Activated naive CD4-positive, alpha-beta T cell (primary cell): ENCODE measurements at places on chromosomes 11 and 22.
A peak's percentile ranks its signal among the peaks of the same experiment; 100 is the strongest.

DNA sequence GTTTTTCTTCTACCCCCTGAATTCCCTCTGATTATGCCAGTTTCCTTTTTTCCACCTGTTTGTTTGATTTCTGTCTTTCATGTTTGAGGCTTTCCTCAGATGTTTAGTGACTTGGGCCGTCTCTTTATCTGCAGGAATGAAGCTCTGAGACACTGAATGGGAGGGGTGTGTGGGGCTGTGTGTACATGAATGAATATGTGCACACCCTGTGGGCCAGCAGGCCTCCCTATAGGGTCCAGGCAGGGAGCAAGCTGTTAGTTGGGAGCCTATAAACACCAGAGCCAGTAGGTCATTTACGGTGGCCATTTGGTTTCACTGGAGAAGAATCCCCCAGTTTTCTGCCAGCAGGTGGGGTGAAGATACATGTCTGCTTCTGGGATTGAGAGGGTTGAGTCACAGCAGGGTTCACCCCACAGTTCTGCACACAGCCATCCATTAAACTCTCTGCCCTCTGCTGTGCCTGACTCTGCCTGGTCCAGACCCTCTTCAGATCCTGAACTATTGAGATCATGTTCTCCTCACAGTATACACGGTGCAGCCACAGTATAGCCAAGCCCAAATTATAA is 34.8 kb downstream of the BARX2 start:
- DNase-seq, result no peak

GRCh38 chr11:45145379-45146071 is 914 bp upstream of the PRDM11 start:
- DNase-seq, result no peak

GRCh38 chr22:27306771-27307170 is 494.8 kb downstream of the MN1 start:
- no peak for DNase-seq

GRCh38 chr11:61892085-61892370 is 683 bp upstream of the FADS3 start:
- DNase-seq, result no peak

- peak; percentile 49 for DNase-seq
These were observed 53.1 kb downstream of the CNTF start for GRCh38 chr11:58675334-58676155.

DNA sequence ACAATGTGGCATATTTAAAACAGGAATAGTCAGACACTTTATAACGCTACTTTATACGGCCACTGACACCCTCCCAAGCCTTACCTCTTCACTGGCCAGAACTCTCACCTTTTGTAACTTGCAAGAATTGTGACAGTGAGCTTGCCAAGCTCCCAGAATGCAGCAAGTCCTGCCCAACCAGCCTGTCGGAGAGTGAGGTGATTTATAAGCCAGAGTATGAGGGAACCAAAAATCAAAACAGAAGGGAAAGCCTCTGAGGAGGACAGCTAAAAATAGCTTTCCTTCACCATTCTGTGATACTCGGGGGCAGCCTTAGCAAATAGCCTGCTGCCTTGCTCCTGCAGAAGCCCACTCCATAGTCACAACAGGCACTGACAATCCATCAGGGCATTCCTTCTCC is 229.7 kb downstream of the FAM76B start:
- DNase-seq, result no peak

DNA sequence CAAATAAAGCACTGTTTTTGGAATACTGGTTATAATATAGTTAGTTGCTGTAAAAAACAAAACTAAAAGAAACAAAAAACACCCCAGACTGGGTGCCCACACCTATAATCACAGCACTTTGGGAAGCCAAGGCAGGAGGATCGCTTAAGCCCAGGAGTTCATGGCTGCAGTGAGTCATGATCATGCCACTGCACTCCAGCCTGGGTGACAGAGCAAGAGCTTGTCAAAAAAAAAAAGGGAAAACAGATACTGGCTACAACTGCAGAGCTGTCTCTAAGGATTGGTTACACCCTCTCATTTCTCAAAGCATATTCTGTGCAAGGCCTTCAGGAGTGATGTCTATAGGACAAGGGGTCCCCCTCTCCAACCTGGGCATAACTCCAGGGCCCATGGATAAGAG is 14.6 kb upstream of the STK33 start:
- DNase-seq, result no peak

GRCh38 chr22:21626735-21627469 is 2.9 kb downstream of the YDJC start:
- no peak for DNase-seq

GRCh38 chr11:116505298-116506262 is 267.2 kb downstream of the BUD13 start:
- no peak for DNase-seq

DNA sequence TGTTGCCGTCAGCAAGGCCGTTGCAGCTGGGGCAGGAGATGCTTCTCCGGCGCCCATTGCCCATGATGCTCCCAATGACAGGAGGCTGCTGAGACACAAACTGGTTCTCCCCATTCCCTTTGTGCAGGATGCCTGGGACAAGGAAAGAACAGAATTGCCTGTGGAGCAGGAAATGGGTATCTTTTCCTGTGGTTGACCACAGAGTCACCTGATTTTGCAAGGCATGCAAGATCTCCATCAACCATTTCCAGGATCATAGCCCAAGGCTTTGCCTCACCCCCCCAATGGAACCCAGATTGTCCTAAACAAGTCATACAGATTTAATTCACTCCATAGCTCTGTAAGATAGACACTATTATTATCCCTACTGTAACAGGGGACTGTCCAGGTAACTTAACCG is 148.1 kb upstream of the NARS2 start:
- no peak for DNase-seq

- no peak for DNase-seq
These were observed 198.5 kb upstream of the CTSC start for GRCh38 chr11:88535916-88536547.

- DNase-seq, result no peak
These were observed 6.9 kb downstream of the ZNF70 start for GRCh38 chr22:23744001-23744400.

DNA sequence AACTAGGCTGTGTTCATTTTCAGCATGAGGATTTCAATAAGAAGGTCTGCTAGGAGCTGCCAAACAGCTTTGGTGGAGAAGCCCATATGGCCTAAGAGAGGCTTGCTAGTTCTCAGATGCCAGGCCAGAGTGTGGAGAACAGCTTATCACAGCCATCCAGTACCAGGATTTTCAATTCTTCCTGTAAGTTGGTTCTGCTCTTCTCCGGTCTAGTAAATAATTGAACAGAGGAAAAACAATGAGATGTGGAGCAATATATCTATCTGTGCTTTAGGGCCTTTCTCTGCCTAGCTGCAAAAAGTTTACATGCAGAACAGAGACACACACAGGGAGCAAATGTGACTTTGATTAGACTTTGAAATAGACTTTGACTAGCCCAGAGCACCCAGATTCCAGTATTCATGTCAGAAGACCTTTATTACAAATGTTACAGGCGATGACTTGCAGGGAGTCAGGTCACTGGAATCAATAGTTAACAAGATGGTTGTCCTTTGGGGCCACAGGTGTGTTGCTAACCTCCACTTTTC is 19.8 kb upstream of the PPP2R1B start:
- DNase-seq, result no peak

DNA sequence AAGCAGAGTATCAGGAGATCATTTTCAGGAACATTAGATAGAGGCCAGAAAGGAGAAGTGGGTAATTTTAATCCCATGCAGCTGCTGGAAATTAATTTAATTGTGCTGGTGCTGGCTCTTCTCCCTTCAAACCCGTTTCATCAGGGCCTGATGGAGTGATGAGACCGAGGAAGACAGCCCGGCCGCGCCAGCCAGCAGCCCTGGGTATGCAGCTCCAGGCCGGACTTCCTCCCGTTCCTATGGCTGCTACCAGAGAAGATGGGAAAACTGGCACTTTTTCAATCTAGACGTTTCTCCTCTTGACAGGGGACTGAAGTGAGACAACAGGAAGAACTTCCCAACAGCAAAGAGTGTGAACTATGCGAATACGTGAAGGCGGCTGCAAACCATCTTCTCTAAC is 24.6 kb upstream of the ZBTB16 start:
- no peak for DNase-seq

GRCh38 chr11:19084661-19085315 is 24.3 kb upstream of the MRGPRX2 start:
- DNase-seq, result no peak

GRCh38 chr11:32109592-32109991 is 18.7 kb downstream of the RCN1 start:
- DNase-seq, result no peak

DNA sequence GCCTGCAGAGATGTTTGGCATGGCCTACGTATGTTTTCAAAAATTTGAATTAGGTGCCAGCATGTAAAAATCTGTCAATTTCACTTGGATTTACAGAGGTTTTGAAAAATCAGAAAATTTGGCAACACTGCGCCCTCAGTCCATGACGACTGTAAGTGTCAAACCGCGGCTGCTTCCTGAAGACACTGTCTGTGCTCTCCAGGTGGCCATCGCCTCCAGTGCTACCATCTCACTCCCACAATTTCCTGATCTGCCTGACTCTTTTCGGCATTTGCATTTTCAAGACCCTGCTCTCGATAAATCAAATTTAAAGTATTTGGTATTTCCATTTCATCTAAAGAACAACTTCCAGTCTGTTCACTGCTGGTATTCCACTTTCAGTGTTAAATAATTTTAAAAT is 34.6 kb downstream of the VSIG10L2 start:
- no peak for DNase-seq

DNA sequence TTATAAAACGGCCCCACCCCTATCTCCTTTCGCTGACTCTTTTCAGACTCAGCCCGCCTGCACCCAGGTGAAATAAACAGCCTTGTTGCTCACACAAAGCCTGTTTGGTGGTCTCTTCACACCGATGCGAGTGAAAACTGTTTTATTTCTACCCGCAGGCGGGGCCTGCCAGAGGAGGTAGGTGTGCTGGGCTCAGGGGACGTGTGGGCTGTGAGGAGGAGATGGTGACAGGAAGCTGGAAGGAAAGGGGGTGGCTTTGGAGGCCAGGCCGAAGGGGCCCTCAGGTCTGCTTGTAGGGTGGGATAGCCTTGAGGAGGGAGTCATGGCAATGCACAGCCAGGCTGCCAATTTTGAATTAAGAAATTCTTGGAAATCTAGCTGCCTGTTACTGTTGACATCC is 21.3 kb upstream of the KRTAP5-7 start:
- no peak for DNase-seq

- no peak for DNase-seq
These were observed 47.3 kb downstream of the GRAMD1B start for GRCh38 chr11:123477205-123477907.

DNA sequence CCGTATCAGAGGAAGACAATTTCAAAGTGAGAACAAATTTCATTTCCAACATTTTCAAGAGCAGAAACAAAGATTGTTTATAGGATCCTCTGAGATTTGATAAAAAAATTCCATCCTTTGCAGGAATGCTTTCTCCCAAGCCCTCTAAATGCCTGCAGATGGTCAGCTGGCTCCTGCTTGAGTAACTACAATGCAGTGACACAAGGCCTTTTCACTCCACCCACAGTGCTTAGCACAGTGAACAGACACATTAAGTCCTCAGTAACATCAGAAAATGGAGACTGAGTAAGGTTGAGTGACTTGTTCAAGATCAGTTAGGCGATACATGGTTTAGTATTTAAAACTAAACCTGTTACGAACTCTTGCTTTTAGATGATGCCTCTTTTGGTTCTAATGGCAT is 527.1 kb upstream of the CCDC90B start:
- no peak for DNase-seq

DNA sequence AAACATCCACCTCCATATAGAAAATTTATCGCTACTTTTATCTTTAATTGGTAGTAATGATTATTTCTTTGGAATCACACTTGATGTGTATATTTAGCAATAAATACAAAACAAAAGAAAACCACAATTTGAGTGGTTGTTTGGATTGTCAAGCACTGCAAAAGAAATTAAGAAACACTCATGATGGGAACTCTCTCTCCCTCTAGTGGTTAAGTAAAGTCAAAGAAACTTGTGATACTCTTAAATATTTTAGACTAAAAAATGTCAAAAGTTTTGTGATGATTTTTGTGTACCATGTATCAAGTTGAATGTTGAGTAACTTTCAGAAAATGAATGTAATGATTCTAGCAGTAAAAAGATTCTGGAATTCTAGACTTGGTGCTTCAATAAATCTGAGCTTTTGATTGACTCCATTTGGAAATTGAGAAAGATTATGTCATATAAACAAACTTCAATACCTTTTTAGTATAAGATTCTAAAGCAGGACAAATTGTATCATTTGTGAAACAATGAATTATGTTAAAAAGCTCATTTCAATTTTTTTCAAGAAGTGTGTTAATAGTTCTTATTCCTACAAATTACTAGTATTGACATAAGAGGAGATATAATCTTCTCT is 20.8 kb downstream of the MUC15 start:
- DNase-seq, result no peak

DNA sequence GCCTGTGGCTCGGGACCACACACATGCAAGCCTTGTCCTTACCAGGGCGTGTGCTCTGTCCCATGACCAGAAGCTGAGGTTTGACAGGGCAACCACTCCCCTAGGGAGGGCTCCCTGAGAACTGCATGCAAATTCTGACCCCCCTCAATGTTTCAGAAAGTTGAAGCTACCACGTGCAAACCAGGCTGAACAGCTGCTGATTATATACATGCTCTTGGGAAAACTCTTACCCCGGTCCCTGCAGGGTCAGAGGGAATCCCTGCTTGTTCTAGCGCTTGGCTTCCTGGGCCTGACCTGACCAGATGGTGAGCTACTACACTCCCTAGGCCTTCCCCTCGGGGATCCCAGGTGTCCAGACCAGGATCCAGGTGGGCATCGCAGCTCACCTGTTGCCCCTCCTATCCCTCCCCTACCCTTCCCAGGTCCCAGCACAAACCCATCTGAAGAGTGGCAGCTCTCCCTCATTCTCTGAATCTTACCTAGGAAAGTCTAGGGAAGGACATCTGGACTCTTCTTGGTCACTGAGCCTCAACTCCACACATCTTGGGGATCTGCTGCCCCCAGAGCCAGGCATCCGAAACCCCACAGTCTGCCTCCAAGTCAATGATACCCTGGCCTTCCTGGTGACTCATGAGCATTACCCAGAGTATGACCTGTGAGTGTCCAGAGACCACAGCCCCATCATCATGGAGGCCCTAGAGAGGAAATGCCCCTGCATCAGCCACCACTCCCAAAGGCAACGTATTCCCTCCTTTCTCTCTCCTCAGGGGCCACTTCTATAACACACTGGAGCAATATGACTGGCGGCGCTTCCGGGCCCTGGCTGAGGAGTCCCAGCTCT is 61.5 kb downstream of the BTG4 start:
- DNase-seq, result no peak

- DNase-seq, result no peak
These were observed 24.1 kb downstream of the USP35 start for GRCh38 chr11:78212586-78213371.

GRCh38 chr11:123760894-123761293 is 6.6 kb upstream of the OR6X1 start:
- no peak for DNase-seq

DNA sequence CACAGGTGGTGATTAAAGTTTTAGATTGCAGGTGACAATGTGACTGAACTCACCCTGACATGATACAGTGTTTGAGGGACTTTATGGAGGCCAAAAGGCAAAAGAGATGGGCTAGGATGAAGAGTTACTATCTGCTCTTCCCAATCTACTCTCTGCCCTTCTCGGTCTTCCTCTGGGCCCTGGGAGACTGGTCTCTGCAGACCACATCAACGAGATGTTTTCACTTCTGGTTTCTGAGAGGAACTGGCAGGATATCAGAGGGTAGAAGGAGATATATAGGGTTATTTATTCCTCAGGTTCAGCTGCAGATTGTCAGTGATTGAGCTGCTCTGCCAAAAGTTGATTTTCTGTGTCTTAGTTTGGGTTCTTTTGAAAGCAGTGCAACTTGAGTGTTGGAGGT is 32.4 kb upstream of the CD44 start:
- DNase-seq, result no peak
